ENCODE measurements at places on chromosomes 12 and 14. TPM values are rescaled to one million over a fixed set of nuclear protein-coding genes. Genes with fewer than 3 reads are reported as not detected.

- H3K4me3 ChIP-seq = no peak overlapping the region
- no peaks in the 10 kb centered on the region for H3K27me3 ChIP-seq
- DNase-seq = no peak
- H3K27ac ChIP-seq = no peak overlapping the region
Measured at GRCh38 chr14:105774001-105774400, 247.6 kb downstream of the TMEM121 start.

GRCh38 chr12:57215668-57216013 lies 953 bp upstream of the NXPH4 start:
- H3K27ac ChIP-seq = no peak overlapping the region
- no peak for DNase-seq
- H3K36me3 ChIP-seq = no peaks in the 10 kb centered on the region
- peaks cover 27% of the 10 kb centered on the region for H3K4me1 ChIP-seq

DNA sequence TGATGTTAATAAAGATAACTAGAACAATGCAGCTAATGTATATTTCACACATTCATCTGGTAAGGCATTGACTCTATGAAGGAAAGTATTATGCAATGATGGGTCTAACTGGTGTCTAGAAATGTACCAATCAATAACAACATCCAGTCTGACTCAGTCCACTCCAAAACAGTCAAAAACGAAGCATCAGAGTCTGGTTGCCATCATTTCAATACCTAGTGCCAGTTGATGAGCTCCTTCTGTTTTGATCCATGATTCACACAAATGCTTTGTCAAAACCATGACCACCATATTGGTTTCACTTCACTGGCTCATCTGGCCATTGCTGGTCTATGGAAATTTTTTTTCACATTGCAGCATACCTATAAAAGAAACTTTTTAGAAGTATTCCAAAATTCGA lies 747.2 kb upstream of the TMEM132C start:
- H3K27ac ChIP-seq = no peak overlapping the region
- no peak for DNase-seq
- no peak overlapping the region for H3K4me3 ChIP-seq
- no peaks in the 10 kb centered on the region for H3K4me1 ChIP-seq
- no peaks in the 10 kb centered on the region for H3K36me3 ChIP-seq

DNA sequence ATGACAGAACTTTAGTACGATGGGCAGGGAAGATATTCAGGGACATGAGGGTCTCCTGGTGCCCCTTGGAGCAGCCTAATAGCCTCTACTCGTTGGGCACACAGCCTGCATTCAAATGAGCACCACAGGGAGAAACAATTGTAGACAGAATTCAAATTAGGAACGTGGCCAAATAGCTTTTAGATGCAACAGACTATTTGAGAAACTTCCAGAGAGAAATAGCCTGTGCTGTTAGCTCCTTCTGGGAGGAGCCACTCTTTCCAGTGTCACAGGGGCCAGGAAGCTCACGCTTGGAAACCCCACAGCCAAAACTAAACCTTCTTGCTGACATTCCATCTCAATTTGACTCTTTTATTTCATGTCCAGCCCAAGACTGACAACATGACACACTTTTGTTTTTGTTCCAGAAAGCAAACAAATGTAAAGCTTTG lies 114.5 kb downstream of the RPAP3 start:
- no peaks in the 10 kb centered on the region for H3K36me3 ChIP-seq
- H3K4me3 ChIP-seq = no peak overlapping the region
- DNase-seq = peak; percentile 34
- H3K4me1 ChIP-seq = peaks cover 7% of the 10 kb centered on the region
- no peak overlapping the region for H3K27ac ChIP-seq
- H3K27me3 ChIP-seq = no peaks in the 10 kb centered on the region

- no peak for DNase-seq
- H3K4me3 ChIP-seq = no peak overlapping the region
- H3K4me1 ChIP-seq = no peaks in the 10 kb centered on the region
- no peak overlapping the region for H3K27ac ChIP-seq
- no peaks in the 10 kb centered on the region for H3K27me3 ChIP-seq
Measured at GRCh38 chr14:72478471-72478893, 415.4 kb downstream of the DPF3 start.

DNA sequence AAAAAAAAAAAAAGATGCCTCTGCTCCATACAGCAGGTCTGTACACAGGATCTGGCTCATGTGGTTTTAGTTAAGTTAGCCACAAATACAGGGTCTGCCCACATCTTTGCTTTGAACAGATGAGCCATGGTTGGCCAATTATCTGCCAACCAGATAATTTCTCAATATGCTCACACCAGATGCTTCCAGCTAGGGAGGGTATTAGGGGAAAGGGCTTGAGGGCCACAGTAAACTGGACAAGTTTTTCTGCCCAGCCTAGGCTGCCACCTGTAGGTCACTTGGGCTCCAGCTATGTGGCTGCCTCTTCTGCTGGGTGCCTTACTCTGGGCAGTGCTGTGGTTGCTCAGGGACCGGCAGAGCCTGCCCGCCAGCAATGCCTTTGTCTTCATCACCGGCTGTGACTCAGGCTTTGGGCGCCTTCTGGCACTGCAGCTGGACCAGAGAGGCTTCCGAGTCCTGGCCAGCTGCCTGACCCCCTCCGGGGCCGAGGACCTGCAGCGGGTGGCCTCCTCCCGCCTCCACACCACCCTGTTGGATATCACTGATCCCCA lies 776 bp downstream of the RDH5 start:
- peak overlapping the region; percentile 22 for H3K27ac ChIP-seq
- H3K27me3 ChIP-seq = no peaks in the 10 kb centered on the region
- peak; percentile 75 for DNase-seq
- H3K4me1 ChIP-seq = peaks cover 56% of the 10 kb centered on the region
- H3K4me3 ChIP-seq = no peak overlapping the region

- no peaks in the 10 kb centered on the region for H3K36me3 ChIP-seq
- H3K4me3 ChIP-seq = no peak overlapping the region
- no peaks in the 10 kb centered on the region for H3K27me3 ChIP-seq
- H3K4me1 ChIP-seq = no peaks in the 10 kb centered on the region
- DNase-seq = no peak
Measured at GRCh38 chr14:67784244-67784823, 32.1 kb downstream of the ZFYVE26 start.

GRCh38 chr12:110109037-110109836 lies 14.9 kb upstream of the IFT81 start:
- no peaks in the 10 kb centered on the region for H3K36me3 ChIP-seq
- no peaks in the 10 kb centered on the region for H3K27me3 ChIP-seq
- H3K27ac ChIP-seq = peak overlapping the region; percentile 89
- H3K4me1 ChIP-seq = peaks cover 23% of the 10 kb centered on the region

GRCh38 chr12:108587826-108588225 lies 10.1 kb downstream of the TMEM119 start:
- peaks cover 8% of the 10 kb centered on the region for H3K4me1 ChIP-seq
- H3K36me3 ChIP-seq = no peaks in the 10 kb centered on the region
- H3K27me3 ChIP-seq = no peaks in the 10 kb centered on the region
- no peak overlapping the region for H3K27ac ChIP-seq

- no peaks in the 10 kb centered on the region for H3K36me3 ChIP-seq
- H3K27me3 ChIP-seq = no peaks in the 10 kb centered on the region
- H3K4me3 ChIP-seq = no peak overlapping the region
- no peak overlapping the region for H3K27ac ChIP-seq
Measured at GRCh38 chr12:7042842-7043241, 17.7 kb upstream of the C1S start.

DNA sequence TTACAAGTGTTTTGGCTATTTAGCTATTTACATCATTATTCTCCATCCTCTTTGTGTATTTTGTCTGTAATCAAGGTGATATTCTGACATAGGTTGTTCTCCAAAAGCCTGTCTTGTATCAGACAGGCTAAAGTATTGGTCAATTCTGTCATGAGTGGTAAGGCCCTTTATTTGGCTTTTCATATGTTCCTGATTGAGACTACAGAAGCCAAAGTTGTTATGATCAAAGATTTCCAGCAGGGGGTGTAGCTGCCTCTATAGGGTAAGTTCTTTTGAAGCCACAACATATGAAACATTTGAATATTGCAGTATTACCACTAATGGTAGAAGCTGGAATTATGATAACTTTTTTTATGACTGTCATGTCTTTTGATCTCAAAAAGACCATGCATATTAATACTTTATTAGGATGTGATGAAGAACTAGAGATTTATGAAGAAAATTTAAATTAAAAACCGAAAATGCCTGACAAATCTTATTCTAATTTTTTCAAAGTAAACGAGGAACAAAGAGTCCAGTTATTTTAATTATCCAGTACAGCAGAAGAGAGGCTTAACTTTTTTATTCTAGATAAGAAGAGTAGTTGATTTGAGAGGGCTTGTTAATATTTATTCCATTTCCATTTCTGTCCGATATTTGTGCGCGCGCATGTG lies 3.4 kb upstream of the ARHGAP5 start:
- DNase-seq = peak; percentile 77
- no peaks in the 10 kb centered on the region for H3K27me3 ChIP-seq
- H3K27ac ChIP-seq = peak overlapping the region; percentile 12
- H3K36me3 ChIP-seq = no peaks in the 10 kb centered on the region
- no peak overlapping the region for H3K4me3 ChIP-seq
- peaks cover 4% of the 10 kb centered on the region for H3K4me1 ChIP-seq

GRCh38 chr12:111363578-111363977 lies 5.3 kb downstream of the PHETA1 start:
- H3K4me1 ChIP-seq = peaks cover 26% of the 10 kb centered on the region
- no peak for DNase-seq
- no peaks in the 10 kb centered on the region for H3K36me3 ChIP-seq
- no peak overlapping the region for H3K27ac ChIP-seq
- no peak overlapping the region for H3K4me3 ChIP-seq

DNA sequence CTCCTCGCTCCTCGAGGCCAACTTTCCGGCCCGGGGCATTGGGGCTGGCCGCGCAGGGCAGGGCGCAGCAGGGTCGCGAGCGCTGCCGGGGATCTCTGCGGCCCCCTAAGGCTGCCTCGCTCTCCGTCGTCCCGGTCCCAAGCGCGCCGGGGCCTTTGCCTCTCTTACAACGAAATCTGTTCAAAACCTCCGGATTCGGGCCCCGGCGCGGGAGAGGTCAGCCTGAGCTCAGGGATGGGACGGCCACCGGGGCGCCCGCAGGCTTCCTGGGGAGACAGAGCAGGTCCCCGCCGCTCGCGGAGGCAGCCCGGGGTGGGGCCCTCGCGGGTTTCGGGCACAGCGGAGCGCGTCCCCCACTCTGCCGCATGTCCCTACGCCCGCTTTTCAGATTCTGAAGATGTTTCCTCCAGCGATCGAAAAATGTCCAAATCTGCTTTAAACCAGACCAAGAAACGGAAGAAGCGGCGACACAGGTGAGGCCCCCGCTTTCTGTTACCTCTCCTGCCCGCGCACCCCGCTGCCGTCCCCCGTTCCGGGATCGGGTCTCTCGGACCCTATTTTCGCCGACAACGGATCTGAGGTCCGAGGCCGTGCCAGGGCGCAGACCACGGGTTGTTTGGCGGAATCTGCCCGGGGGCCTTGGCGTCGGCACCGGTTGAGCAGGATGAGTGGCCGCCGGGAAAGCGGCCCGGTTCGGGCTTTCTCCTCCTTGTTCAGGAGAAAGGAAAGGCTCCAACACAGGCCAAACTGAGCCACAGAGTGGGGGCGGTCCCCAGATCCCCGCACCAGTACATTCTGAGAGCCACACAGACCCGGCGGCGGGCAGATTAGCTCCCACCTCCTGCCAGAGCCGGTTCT lies 1.8 kb downstream of the VSX2 start:
- H3K27ac ChIP-seq = no peak overlapping the region
- H3K27me3 ChIP-seq = peaks cover 3% of the 10 kb centered on the region
- DNase-seq = no peak
- H3K4me1 ChIP-seq = peaks cover 12% of the 10 kb centered on the region
- no peaks in the 10 kb centered on the region for H3K36me3 ChIP-seq

- no peaks in the 10 kb centered on the region for H3K27me3 ChIP-seq
- no peak for DNase-seq
- H3K27ac ChIP-seq = no peak overlapping the region
- no peaks in the 10 kb centered on the region for H3K36me3 ChIP-seq
- H3K4me1 ChIP-seq = no peaks in the 10 kb centered on the region
Measured at GRCh38 chr14:39097159-39097558, 5.9 kb downstream of the SEC23A start.

GRCh38 chr14:22143363-22143762 lies 445.7 kb downstream of the DAD1 start:
- no peaks in the 10 kb centered on the region for H3K27me3 ChIP-seq
- H3K4me3 ChIP-seq = no peak overlapping the region
- no peak overlapping the region for H3K27ac ChIP-seq
- no peaks in the 10 kb centered on the region for H3K4me1 ChIP-seq
- H3K36me3 ChIP-seq = no peaks in the 10 kb centered on the region
- DNase-seq = no peak

- DNase-seq = no peak
- no peaks in the 10 kb centered on the region for H3K4me1 ChIP-seq
- no peak overlapping the region for H3K4me3 ChIP-seq
- no peaks in the 10 kb centered on the region for H3K36me3 ChIP-seq
- H3K27ac ChIP-seq = no peak overlapping the region
- H3K27me3 ChIP-seq = no peaks in the 10 kb centered on the region
Measured at GRCh38 chr12:64518396-64518795, 66.5 kb downstream of the TBK1 start.

DNA sequence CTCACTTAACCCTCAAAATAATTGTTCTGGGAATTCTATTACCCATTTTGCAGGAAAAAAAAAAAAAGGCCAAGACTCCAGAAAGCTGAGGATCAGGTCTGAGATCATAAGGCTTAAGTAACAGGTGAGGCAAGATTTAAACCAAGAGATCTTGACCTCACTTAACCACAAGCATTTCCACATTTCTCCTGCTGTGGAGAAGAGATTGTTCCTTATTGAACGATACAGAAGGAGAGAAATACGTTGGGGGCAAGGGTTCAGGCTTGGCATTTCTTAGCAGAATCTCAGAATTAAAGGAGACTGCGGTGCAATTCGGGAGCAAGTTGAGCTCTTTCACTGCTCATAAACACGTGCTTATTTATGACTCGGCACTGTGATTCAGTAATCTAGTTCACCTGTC lies 885.3 kb upstream of the TMEM132C start:
- H3K36me3 ChIP-seq = no peaks in the 10 kb centered on the region
- no peak overlapping the region for H3K4me3 ChIP-seq
- DNase-seq = no peak
- H3K27me3 ChIP-seq = no peaks in the 10 kb centered on the region
- H3K4me1 ChIP-seq = no peaks in the 10 kb centered on the region

- no peak overlapping the region for H3K27ac ChIP-seq
- no peaks in the 10 kb centered on the region for H3K36me3 ChIP-seq
- peaks cover 5% of the 10 kb centered on the region for H3K4me1 ChIP-seq
- no peaks in the 10 kb centered on the region for H3K27me3 ChIP-seq
- no peak overlapping the region for H3K4me3 ChIP-seq
- DNase-seq = no peak
Measured at GRCh38 chr12:27772328-27773049, 7.5 kb upstream of the KLHL42 start.

The SDR9C7 gene
- total RNA-seq = not detected

The DDX11 gene
- 63.1 TPM for total RNA-seq

The ANO4 gene
- total RNA-seq = 13.0 TPM

The CRACR2A gene
- total RNA-seq = 4.0 TPM

The GLS2 gene
- 3.8 TPM for total RNA-seq

The KIF5A gene
- total RNA-seq = 9.1 TPM

The TSPAN19 gene
- total RNA-seq = 1.8 TPM

The DCN gene
- total RNA-seq = 144 TPM

The SLC5A8 gene
- total RNA-seq = 0.31 TPM

The FGF23 gene
- total RNA-seq = not detected

The AP5M1 gene
- 32.0 TPM for total RNA-seq

Data from testis (tissue), 5 donors.